ENCODE measurements at places on chromosomes 12 and 14.

GRCh38 chr12:24389394-24389793 is 439.9 kb upstream of the SOX5 start:
- no peak for DNase-seq

DNA sequence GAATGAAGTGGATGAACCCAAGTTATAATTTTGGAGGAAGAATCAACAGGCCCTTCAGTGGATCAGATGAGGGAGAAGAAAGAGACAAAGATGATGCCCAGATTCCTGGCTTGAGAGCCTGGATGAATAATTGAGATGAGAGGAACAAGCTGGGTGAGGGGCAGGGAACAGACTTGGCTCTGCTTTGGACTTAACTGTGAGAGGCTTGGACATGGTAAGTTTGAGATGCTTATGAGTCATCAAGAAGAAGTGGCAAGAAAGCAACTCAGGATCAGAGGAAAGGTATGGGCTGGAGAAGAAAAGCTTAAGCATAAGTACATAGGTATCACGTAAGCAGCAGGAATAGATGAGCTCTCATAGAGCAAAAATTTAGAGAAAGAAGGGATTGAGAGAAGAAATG is 55.3 kb downstream of the FIGNL2 start:
- DNase-seq = no peak

- DNase-seq = no peak
These were observed 273.4 kb downstream of the BMP4 start for GRCh38 chr14:53683229-53683628.

DNA sequence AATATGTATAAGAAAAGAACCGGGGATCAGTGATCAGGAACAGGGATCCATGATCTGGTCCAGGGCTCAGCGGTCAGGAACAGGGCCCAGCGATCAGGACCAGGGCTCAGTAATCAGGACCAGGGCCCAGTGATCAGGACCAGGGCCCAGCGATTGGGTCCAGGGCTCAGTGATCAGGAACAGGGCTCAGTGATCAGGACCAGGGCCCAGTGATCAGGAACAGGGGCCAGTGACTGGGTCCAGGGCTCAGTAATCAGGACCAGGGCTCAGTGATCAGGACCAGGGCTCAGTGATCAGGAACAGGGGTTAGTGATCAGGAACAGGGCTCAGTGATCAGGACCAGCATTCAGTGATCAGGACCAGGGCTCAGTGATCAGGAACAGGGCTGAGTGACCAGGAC is 56.3 kb downstream of the TMEM121 start:
- no peak for DNase-seq

GRCh38 chr12:55818140-55818728 is 393 bp downstream of the ORMDL2 start:
- DNase-seq = no peak

DNA sequence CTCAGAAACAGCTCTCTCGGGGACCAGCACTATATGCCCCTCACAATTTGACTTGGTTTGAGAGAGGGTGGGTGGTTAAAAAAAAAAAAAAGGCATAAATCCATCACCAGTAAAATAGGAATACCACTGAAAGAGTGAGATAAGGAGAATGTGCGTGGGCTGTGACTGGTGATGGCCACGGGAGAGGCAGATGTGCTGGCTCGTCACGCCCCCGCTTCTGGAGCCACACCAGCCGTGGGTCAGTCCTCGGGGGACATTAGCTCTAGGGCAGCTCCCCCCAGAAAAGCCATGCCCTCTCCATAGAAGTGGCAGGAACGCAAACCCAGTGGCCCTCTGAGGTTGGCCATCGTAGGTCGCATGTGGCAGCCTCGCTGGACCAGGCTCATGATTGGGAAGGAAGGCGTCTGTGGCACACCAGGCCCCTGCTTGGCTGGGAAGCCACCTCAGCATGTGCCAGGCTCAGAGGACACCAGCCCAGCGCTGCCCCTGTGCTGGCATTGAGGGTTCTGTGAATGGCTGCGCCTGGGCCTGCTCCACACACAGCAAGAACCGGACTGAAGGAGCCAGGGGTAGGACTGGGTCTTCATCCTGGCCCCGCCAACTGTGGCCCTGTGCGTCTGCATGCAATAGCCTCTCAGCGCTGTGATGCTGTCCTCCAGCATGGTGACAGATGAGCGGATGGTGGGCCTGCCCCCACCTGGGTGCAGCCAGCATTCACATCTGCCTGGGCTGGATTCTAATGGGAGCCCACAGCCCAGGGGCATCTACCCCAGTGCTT is 110.5 kb downstream of the PIWIL1 start:
- no peak for DNase-seq

- DNase-seq = no peak
These were observed 269.9 kb downstream of the CACNA1C start for GRCh38 chr12:2322554-2323120.

GRCh38 chr12:132279184-132279889 is 50.1 kb downstream of the GALNT9 start:
- DNase-seq = no peak

DNA sequence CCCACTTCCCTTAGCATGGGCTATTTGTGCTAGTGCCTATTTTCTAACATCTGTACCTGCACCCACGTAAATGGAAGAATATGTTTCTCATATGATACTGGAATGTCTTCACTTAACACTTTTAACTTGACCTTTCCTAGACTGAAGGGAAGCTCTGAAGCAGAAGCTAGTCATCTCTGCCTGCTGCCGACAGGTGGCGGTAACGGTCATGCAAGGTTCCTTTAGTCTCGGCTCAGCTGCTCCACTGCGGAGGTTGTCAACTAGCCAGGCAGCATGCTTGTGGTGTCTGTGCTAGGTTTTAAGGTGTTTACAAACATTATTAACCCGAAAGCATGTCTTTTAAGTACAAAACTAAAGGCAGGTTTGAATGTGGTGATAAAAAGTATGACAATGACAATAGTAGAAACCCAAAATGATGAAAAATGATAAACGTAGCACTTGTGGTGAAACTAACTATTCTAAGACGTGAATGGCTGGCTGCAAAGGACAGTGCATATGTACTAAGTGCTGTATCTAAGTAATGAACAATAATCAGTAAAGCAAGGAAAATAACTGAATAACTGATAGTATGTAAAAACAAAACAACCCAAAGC is 117.2 kb downstream of the GRIN2B start:
- peak; percentile 31 for DNase-seq

DNA sequence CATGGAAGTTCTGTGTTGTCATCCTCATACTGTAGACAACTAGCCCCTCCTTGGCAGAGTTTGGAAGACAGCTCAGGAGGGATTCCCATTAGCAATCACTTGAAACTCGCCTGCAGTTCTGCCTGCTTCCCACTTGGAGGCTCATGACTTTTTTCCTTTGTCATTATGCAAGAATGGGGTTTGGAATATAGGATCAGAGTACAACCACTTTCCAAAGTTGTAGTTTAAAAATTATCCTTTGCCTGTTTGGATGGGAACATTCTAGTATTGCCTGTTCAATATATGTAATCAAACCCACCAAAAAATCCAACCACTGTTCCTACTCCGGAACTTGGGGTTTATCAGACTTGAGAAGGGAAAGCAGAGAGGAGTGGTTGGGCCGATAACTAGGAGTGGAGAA is 2.1 kb upstream of the GPD1 start:
- DNase-seq = no peak

GRCh38 chr14:98210045-98210672 is 1061.8 kb downstream of the BCL11B start:
- no peak for DNase-seq

GRCh38 chr14:79638672-79639266 is 572.5 kb downstream of the DIO2 start:
- no peak for DNase-seq

DNA sequence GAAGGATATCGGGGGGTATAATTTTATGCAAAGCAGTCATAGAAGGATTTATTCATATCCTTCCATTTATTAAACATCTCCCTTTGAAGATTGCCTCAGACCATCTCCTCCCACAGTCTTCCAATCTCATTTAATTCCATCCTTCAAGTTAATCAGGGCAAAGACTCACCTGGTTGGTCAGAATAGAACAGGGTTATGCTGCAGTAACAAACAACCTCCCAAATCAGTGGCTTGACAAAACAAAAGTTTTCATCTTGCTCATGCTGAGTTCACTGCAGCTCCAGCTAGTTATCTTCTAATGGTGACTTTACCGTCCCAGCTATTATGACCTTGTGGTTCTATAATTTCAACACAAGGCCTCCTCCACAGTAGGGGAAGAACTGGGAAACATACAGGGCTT is 48.8 kb upstream of the MTERF2 start:
- DNase-seq = no peak

DNA sequence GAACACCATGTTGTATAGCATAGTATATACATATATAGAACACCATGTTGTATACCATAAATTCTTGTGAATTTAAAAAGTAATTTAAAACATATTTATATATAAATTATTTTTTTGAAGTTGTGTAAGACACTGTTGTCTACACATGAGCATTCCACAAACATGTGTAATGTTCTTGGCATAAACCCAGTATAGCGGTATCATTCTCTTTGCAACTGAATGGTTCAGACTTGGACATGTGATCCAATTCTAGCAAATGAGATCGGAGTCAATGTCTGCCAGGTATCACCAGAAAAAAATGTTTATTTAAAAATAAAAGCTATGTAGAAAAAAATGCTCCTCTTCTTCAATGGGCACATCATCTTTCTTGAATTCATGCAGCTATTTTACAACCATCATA is 33.9 kb downstream of the CEP290 start:
- DNase-seq = no peak

DNA sequence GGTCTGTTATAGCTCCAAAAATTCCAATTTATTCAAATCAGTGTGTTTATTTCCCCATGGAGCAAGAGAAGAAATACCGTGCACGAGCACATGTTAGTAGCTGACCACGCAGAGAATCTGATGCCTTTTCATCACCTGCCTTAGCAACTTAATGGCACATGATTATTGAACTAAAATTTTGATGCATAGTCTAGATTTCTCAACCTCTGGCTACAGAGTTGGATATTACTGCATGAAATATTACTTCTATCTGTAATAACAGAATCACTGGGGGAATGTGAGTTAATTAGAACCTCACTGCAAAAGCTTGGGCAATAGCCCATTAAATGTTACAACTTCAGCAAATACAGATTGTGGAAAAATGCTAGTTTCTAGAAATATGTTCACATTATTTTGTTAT is 335.8 kb downstream of the FLRT2 start:
- no peak for DNase-seq

GRCh38 chr14:75831952-75832351 is 149.8 kb downstream of the TGFB3 start:
- peak; percentile 87 for DNase-seq

- no peak for DNase-seq
These were observed 16.9 kb upstream of the PPP4R4 start for GRCh38 chr14:94157197-94157596.

DNA sequence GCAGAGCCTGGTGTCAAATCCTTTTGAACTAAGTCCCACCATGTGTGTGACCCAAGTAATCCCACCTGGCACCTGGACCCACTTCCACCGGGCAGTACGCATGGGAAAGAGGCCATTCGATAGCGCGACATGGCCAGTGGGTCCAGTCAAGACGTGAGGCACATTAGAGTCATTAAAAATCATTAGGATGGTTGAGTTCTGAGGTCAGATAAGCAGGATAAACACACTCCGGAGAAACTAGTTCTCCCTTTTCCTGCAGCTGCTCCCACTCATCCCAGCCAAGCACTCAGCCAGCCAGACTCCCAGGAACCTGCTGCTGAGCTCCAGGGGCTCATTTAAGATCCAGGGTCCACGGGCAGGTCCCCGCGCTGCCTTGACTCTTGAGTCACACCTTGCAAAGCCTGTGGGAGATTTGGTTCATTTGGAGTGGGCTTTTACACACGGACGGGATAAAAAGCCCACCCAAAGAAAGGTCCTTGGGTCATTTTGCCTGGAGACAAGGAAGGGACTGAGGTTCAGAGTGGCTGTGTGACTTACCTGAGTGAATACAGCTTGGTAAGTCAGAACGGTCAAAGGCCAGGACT is 313.9 kb downstream of the BCL11B start:
- DNase-seq = no peak

- DNase-seq = no peak
These were observed 17.4 kb downstream of the RPS6KL1 start for GRCh38 chr14:74905595-74906142.

DNA sequence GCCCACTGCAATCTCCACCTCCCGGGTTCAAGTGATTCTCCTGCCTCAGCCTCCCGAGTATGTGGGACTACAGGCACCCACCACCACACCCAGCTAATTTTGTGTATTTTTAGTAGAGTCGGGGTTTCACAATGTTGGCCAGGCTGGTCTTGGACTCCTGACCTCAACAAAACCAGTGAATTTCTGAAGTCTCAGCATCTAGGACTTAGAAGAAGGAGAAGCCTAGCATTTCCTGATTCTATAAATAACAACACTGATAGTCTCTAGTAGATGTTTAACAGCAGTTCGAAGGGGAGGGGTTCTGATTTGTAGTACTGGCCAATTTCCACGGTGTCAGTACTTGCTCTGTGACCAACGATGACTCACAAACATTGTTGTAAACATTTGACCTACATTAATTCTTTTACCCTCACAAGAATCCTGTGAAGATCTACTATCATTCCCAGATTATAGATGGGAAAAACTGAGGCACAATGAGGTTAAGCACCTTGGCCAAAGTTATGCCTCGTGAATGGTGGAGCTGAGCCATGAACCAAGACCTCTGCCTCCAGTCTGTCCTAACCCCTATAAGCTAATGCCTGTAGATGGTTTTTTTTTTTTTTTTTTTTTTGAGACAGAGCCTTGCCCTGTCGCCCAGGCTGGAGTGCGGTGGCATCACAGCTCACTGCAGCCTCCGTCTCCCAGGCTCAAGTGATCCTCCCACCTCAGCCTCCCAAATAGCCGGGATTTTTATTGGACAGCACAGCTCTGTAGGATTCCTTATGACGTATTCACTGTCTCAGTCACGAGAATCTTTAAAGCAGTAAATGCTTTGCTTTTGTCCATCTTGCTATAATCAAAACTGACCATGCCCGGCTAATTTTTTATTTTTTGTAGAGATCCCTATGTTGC is 5.2 kb downstream of the P2RX4 start:
- peak; percentile 73 for DNase-seq

DNA sequence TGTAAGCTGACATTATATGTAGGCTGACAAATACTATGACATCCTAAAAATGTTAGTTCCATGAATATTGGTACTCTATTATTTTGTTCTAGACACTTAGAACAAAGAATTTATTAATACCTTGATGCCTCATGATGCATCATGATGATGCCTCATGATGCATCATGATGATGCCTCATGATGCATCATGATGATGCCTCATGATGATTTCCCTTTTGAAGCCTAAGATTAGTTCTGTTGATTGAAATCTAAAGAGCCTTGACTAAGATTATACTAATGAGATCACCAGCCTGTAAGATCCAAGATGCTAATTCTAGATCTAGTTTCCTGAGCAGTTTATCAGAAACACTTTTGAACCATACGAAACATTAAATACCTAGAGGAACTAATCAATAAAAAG is 4.6 kb upstream of the CEP128 start:
- peak; percentile 45 for DNase-seq

DNA sequence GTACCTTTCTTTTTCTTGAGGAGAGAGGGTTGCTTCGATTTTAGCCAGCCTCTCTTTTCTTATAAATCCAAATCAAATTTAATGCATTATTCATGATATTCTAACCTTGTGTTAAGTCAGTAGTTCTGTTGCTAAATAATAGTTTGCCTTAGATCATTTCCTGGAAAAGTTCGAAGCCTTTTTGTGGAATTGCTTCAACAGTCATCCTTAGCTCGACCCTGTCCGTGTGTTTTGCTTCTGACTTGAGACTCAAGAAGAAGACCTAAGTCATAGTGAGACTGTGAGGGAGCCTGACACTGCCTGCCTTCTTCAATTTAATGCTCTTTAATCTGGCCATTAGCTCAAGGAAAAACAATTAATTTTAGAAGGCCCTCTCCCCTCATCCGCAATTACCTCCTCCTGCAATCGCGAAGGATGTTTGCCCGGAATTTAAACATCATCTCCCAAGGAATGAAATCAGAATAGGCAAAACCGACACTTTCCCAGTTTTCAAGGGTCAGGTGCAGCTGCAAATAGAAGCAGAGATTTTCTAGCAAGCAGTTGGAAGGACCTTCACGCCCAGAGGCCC is 453 bp upstream of the SLC4A8 start:
- DNase-seq = no peak

All from epithelial cell of prostate (primary cell).